CD4-positive, alpha-beta T cell treated with Interleukin-12 subunit alpha and Interleukin-12 subunit beta, for 1 hour (primary cell): ENCODE measurements at places on chromosomes 7 and 10.

DNA sequence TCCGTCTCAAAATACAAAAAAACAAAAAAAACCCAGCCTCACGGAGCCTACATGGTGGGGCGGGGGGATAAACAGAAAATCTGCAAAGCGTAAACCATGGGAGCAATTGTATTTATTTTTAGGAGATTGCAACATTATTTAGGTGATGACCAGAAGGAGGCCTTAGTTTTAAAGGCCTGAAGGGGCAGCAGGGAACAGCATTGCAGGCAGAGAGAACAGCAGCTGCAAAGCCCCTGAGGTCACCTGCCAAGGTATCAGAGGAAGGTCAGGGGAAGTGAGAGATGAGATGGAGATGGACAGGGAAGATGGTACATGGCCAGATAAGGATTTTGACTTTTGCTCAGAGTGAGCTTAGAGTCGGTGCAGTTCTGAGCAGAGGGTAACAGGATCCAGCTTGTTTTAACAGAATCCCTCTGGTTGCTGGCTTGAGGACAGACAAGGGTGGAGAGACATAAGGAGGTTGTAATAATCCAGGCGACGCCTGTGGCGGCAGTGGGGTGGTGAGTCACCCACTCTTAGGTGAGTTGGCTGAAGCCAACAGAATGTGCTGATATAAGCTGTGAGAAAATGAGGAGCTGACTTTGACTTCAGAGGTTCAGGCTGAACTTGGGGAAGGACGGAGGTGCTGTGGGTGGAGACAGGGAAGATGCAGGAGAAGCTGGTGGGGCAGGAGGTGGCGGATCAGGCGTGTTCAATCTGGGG lies 82.3 kb upstream of the GTF2I start:
- no peak for DNase-seq

DNA sequence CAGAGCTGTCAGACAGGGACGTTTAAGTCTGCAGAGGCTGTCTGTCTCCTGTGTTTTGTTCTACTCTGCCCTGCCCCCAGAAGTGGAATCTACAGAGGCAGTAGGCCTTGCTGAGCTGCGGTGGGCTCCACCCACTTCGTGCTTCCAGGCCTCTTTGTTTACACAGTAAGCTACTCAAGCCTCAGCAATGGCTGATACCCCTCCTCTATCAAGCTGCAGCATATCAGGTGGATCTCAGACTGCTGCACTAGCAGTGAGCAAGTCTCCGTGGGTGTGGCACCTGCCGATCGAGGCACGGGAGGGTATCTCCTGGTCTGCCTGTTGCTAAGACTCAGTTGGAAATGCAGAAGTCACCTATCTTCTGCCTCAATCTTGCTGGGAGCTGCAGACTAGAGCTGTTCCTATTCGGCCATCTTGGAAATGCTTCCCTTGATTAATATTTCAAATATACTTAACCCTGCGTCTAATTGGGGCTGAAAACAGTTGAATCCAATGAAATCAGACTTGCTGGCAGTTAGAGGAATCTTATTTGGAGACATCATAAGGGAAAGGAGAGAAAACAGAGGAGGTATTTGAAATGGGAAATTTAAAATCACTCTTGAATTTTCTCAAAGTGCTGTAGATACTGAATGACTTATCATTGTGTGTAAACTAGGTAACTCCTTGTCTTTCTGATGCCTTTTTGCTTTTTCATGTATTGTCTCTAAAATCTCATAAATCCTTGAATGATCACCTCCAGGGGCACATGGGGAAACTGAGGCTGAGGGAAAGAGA lies 13.8 kb upstream of the CYP3A5 start:
- no peak for DNase-seq

DNA sequence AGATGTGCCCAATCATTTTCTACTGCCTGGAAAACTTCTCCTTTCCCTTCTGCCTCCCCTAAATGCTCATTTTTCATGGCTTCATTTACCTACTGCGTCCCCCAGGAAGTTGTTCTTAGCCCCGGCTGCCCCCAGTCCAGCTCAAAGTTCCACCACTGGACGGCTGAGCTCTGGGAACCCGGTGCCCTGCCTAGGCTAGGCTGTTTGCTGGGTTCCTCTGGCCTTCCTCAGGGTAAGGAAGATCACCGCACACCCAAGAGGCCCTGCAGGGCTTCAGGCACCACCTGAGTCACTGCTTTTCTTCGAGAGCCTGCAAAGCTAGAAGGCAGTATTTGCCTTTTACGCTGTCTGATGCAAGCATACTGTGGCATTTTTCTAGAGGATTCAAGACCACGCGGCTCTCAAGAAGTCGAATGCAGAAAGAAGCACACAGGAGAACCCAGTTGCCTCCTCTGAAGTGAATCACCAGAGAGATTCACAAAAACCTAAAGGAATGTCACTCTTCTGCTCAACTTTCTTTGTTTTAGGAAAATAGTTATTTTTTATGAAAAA lies 46.7 kb upstream of the ZMIZ1 start:
- no peak for DNase-seq

DNA sequence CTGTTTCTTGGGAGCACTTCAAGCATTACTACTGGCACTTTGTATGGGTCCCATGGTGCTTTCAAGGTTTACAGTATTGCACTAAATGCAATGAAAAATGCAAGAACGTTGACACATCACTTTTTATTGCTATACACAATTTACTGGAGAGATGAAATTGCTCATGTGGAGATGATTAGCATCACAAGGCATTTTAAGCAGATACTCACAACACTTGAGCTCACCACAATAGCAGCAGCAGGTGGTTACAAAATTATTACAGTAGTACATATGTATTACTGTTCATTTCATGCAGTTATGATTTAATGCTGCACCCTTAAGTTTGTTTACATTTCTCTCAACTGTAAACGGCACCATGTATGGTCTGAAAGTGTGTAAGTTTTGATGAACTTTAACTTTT lies 537.7 kb downstream of the GRM8 start:
- DNase-seq, result no peak

- peak; percentile 95 for DNase-seq
These were observed 5.1 kb downstream of the COMTD1 start for GRCh38 chr10:75230600-75231038.

GRCh38 chr7:108253275-108254044 lies 123.3 kb upstream of the LAMB4 start:
- DNase-seq, result no peak

DNA sequence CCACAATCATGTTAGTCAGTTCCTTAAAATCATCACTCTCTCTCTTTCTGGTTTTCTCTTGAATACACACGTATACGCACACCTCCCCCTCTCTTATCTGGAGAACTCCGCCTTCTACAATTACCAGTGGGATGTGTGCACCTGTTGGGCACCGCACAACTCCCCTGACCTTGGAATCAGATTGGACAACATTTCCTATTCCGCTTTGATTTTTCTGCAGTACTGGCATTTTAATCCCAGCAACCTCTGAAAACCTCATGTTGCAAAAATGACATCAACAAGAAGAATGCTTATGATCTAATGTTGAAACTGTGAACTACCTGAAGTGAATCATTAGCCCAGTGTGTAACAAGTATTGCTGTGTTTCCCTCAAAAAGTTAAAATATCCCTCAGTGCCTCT lies 109.6 kb downstream of the KIAA1217 start:
- no peak for DNase-seq

- DNase-seq, result no peak
These were observed 74.6 kb upstream of the KIF5B start for GRCh38 chr10:32130788-32131187.

GRCh38 chr7:7687800-7688199 lies 30.6 kb downstream of the RPA3 start:
- DNase-seq, result no peak

GRCh38 chr7:87968021-87968420 lies 34.0 kb downstream of the ADAM22 start:
- DNase-seq, result no peak

DNA sequence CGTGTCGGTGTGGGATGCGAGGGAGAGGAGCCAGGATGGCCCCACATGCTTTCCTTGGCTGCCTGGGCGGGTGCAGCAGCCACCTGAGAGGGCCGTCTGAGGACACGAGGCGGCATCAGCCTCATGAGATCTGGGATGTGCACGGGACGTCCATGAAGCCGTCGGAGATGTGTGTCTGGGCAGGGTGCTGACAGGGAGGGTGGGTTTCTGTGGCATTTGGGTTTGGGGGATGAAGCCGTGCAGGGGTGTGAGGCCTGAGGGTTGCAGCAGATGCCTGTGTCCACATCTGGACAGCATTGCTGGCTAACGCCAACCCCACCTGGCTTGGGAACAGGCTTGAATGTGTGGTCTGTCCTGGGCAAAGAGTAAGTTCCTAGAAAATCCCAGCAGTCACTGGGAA lies 179.5 kb downstream of the DNAJB6 start:
- no peak for DNase-seq

DNA sequence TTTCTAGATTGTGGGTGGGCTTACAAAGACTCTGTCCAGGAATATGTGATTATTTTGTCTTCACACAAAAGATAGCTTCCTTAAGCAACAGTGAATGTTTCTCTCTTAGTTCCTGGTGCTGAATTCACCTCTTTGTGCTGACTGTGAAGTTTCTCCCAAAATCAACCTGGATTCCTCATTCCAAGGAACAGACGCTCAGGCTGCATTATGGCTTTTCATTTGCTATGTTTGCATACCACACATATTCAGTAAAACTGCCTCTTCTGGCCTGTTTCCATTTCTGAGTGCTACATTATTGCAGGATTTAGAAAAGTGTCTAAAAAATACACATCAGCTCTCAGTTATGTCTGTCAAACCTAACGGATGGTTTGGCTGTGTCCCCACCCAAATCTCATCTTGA lies 21.5 kb downstream of the MACROH2A2 start:
- DNase-seq, result no peak

DNA sequence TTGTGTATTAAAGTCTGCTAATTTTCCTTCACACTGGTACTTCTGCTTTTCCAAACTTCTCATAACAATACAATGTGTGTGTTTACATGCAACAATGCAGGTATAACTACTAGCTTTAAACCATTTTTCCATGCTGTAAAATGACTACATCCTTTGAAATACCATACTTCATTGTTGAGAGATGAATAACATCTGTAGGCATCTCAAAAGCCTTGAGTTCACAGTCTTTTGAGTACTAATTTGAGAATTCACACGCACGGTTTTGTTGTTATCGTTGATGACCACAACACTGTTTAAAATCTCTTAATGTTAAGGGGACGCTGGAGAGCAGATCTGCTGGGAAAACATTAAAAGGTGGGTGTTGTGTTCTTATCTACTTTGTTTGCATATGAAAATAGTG lies 37.4 kb downstream of the SEMA3A start:
- DNase-seq, result no peak

- peak; percentile 42 for DNase-seq
These were observed 140.4 kb upstream of the NAMPT start for GRCh38 chr7:106425017-106425719.

- DNase-seq, result no peak
These were observed 2.7 kb downstream of the OPN4 start for GRCh38 chr10:86657011-86657395.

DNA sequence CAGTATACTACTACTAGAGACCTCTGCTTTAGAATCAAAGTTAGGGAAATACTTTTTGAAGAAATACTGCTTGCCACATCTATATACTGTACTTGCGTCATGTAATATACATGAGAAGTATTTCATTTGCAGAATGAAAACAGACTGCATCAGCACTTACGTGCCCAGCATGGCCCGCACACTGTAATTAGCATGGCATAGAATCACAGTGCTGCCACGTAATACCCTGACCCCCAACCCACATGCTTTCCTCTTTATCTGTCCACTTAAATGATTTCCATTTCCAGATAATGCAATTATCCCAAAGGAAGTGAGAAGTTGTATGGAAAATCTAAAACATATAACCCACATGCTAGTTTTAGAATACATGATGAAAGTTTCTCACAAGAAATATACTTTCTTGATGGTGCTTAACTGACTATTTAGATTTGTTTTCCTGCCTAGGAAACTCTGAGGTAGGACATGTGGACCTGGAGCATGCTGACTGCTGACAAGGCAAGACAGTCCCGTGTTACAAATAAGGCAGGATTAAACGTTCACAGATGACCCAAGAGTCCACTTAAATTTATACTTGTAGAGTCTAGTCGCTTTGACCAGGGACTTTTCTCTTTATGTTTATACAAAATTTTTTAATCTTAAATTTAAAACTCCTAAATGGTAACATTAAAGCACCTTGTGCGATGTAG lies 12.6 kb downstream of the USP6NL start:
- DNase-seq, result no peak

- DNase-seq, result no peak
These were observed 28.9 kb downstream of the PSAP start for GRCh38 chr10:71821909-71822763.

DNA sequence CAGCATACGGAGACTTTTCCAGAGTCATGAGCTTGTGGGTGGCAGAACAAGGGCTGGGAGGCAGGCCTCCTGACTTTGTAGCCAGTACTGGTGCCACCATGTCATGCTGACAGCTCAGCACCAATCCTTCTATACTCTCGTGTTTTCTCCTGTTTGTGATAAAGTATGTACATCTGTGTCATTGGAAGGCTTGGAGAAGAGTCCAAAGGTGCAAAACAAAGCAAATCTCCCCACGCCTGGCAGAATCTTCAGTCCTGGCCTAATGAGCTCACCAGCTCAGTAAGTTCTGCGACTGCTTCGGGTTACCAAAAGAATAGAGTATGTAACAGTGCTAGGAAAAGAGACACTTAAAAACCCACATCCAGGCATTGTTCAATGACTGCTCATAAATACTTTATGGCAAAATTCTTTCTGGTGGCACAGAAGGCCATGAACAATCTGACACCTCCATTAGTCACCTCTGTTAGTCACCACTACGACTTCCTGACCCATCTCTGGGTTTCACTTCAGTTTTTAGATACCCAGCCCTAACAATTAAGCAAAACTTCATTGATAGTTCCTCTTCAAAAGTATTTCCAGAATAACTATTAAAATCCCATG lies 24.5 kb downstream of the STEAP1 start:
- DNase-seq, result no peak

- DNase-seq, result peak; percentile 48
These were observed 173.6 kb downstream of the PRKCQ start for GRCh38 chr10:6406220-6407033.

- DNase-seq, result no peak
These were observed 197.9 kb downstream of the PTPRN2 start for GRCh38 chr7:158389514-158390425.

DNA sequence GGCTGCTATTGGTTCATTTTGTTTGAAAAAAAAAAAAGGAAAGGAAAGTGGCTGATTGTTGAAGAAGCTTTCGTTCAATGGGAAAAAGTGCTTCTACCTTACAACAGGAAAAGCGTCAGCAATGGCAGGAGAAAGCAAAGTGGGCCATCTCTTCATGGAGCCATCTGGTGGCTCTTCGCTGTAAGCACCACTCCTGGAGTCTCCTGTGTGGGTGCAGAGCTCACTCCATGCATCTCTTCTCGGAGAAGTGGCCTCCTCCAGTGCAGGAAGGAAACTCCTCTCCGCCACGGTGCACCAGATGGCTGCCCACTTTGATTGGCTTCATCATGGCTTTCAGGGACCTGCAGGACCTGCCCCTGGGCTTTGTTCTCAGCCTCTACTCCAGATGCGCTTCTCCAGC lies 250.9 kb downstream of the PTEN start:
- DNase-seq, result peak; percentile 43

DNA sequence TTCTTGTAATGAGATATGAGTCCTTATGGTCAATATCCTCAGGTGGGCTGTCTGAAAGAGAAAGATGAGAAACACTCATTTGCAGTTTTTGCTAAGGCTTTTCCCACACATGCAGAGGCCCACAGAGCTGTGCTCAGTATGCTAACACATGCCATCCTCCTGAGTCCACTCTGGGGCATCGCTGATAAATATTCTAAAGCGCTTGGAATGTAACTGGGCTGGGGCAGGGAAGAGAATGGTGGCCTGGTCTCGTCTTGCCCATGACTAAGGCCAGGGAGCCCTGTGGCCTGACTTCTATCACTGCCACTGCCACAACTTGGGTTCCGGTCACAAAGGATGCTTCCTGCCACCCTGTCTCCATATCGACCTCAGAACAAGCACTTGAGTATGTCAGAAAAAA lies 199.7 kb upstream of the FRMD4A start:
- no peak for DNase-seq
